Karpas-422 (cell line): ENCODE measurements at places on chromosomes 6 and 20. TPM values are rescaled to one million over a fixed set of nuclear protein-coding genes. Genes with fewer than 3 reads are reported as not detected.

Gene FOXC1
- not detected in 2 replicates for total RNA-seq

Gene CYP24A1
- not detected in 2 replicates for total RNA-seq

Gene ADGB
- not detected in 2 replicates for total RNA-seq

Gene KCTD20
- total RNA-seq: 71.4 and 94.5 TPM in 2 replicates

Gene PDYN
- not detected in 2 replicates for total RNA-seq

GRCh38 chr20:1155342-1155741, 29.4 kb downstream of the TMEM74B start:
- DNase-seq: no peak

GRCh38 chr6:25862199-25862598, 11.8 kb downstream of the SLC17A3 start:
- no peak for DNase-seq

DNA sequence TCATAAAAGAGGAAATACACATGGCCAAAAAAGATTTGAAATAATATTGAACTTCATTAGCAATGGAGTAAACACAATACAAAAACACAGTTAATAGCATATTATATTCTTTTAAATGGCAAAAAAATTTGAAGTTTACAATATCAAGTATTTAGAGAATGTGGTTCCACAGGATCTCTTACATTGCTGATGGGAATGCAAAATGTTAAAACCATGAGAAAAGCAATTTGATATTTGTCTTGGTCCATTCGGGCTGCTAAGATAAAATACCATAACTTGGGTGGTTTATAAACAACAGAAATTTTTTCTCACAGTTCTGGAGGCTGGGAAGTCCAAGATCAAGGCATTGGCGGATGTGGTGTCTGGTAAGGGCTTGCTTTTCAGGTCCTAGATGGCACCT, 154.0 kb upstream of the PLN start:
- DNase-seq: no peak

DNA sequence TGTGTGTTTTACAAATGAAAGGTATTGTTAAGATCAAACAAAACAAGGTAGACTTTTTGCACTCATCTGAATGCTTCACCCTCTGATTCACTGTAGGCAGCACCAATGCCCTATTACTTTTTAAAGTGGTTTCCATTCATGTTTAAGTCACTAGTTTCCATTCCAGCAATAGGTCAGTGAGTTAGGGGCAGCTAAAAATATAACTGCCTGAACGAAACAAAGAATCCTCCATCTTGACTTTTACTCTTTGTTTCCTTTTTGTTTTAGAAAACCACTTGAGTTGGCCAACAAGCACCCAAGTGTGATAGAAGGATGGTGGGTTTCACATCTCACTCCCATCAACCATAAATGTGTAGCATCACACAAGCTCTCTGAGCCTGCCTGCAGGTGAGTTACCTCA, 25.5 kb downstream of the CLIC5 start:
- DNase-seq: no peak

GRCh38 chr6:159074120-159074684, 29.4 kb upstream of the TAGAP start:
- peak; percentile 53 for DNase-seq

- DNase-seq: no peak
These were observed 21.7 kb downstream of the CPXM1 start for GRCh38 chr20:2778602-2779321.

DNA sequence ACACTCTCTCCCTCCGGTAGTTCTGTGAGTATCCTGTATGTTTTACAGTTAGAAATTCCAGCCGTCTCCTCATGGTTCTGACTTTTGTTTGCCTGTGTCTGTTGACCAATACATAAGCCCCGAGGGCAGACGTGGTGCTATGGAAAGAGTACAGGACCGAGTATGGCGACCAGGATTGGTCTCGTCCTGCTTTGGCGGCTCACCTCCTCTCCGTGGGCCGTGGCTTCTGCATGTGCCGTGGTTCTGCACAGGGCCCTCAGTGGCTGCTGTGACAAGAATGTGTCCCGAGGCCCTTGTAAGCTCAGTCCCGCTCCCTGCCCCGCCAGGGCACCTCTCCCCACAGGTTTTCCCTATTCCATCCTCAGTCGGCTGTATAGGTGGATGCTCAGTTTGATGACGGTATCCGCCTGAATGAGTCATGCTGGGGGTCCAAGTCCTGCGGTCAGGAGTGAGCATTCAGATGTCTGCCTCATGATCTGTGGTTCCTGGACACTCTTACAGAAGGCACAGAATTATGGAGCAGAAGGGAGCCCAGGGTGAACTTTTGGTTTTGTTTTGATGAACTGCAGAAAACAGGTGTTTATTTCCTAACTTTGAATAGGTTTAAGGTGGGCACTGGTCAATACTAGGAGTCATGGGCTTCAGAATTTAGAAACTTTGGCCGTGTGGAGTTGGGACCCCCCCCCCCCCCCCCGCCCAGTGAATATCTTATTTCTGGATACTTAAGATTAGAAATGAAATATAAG, 1.2 kb downstream of the ARFGAP1 start:
- DNase-seq: no peak

DNA sequence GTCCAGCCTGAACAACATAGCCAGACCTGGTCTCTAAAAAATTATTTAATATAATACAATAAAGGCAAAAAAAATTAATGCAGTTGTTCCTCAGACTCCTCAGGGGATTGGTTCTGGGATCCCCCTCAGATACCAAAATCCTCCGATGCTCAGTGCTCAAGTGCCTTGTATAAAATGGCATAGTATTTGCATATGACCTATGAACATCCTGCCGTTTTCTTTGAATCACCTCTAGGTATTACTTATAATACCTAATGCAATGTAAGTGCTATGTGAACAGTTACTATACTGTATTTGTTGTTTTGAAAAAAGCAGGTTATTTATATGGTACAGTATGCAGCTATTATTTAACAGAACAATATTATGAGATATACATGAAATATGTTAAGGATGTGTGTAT, 43.3 kb downstream of the RNGTT start:
- no peak for DNase-seq

- no peak for DNase-seq
These were observed 100.0 kb upstream of the CITED2 start for GRCh38 chr6:139474145-139475108.

- DNase-seq: no peak
These were observed 57.9 kb downstream of the SYNJ2 start for GRCh38 chr6:158039571-158040050.
